ENCODE measurements at places on chromosomes 5 and 9.

DNA sequence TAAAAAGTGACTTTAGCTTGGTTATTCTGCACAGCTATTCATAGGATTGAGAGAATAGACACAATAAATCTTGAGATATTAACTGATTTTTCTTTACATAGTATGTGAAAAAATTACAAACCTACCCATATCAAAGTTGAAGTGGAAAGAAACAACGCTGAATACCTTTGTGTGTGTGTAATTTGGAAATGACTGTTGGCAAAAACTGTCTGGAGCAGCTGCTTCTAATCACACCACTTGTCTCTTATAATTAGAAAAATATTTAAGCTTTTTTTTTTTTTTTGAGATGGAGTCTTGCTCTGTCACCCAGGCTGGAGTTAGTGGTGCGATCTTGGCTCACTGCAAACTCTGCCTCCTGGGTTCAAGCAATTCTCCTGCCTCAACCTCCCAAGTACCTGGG lies 110.8 kb upstream of the POC5 start:
- no peak for DNase-seq

DNA sequence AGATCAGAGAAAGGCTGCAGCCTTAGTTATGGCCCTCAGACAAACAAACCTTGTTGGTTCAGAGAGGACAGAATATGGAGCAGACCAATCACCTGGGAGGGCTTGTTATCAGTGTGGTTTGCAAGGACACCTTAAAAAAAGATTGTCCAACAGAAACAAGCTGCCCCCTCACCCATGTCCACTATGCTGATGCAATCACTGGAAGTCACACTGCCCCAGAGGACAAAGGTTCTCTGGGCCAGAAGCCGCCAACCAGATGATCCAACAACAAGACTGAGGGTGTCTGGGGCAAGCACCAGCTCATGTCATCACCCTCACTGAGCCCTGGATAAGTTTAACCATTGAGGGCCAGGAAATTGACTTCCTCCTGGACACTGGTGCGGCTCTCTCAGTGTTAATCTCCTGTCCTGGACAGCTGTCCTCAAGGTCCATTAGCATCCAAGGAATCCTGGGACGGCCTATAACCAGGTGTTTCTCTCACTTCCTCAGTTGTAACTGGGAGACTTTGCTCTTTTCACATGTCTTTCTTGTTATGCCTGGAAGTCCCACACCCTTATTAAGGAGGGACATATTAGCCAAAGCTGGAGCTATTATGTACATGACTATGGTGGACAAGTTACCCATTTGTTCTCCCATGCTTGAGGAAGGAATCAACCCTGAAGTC lies 36.9 kb upstream of the TBCA start:
- no peak for DNase-seq

DNA sequence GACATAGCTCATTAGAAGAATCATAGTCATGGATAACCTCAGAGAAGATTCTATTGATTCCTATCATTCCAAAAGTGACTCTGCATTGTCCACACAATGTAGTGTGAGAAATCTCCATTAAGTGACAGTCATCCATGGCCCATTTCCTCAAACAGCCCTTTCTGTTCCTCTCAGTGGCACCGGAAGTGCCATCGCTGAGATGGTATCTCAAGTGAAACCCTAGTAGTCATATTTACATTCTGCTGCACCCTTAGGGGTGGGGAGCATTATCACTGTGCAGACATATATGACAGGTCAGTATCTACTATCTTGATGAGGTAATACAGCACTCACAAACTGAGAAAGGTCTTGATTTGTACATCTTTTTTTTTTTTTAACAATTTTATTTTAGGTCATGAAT lies 55.4 kb upstream of the MIER3 start:
- no peak for DNase-seq

DNA sequence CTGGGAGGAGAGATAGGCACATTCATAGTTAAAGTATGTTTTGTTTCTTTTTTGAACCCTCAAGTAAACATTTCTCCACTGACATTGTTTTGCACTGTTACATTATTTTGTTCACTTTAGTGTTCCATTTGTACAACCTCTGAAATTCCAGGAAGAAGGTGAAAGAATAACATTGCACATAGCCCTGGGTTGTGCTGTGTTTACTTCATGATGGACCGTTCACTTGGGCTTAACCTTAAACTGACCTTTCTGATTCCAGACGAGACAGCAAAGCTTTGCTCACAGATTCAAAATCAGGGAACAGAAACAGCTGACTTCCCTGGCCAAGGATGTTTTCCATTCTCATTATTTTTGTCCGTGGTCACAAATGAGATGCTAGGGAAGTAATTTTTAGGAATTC lies 42.8 kb upstream of the GDNF start:
- no peak for DNase-seq

DNA sequence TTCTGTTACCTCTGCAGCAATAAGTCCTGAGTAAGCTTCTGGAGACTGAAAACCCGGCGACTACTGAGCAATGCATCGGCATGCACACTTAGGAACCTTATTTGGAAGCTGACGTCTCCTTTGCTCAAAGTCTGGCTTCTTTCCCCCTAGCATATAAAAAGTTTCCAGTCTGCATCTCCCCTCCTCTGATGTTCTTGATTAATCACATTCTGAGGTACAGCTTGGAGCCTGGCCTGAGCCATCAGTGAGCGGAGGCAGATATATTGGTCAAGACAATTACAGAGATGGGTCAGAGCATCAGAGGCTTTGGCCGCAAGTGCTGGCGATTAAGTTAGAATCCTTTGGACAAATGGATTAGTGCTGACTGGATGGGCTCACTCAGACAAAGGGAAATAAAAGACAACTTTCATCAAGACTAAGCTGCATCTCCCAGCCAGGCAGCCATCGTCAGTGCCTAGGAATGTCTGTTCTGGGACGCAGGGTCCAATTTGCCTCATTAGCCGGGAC lies 140.7 kb downstream of the MTX3 start:
- DNase-seq = no peak

DNA sequence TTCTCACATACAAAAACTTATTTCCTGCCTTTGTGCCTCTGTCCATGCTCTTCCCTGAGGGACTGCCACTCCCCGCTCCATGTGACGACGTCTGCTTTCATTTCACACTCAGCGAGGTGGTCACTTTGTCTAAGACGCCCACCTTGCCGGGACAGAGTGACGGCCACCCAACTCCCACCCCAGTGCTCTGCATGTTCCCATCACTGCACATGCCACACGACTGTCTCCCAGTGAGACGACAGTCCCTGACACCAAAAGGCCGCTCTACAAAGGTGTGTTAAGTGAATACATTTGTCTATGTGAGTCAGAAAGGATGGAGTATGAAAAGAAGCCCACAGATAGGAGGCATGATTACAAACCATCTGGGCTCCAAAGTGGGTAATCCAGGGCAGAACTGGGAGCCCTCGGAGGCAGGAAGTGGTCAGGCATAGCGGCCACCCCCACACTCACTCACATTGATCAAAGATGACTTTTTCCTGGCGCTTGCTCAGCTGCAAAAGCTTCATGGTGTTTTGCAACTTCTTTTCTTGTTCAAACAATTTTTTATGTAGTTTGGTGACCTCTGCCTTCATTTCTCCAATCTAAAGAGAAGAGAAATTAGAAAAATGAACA lies 185.8 kb downstream of the CDK5RAP2 start:
- DNase-seq = no peak
